ENCODE measurements at places on chromosomes 13 and 19.

GRCh38 chr13:60211548-60211947 lies 47.8 kb upstream of the DIAPH3 start:
- DNase-seq, result no peak
- no peaks in the 10 kb centered on the region for H3K36me3 ChIP-seq
- no peak overlapping the region for H3K27ac ChIP-seq

- H3K27me3 ChIP-seq, result no peaks in the 10 kb centered on the region
- H3K4me1 ChIP-seq, result no peaks in the 10 kb centered on the region
- H3K27ac ChIP-seq, result no peak overlapping the region
- H3K36me3 ChIP-seq, result no peaks in the 10 kb centered on the region
- no peak overlapping the region for H3K4me3 ChIP-seq
Measured at GRCh38 chr13:50955241-50955640, 45.6 kb downstream of the RNASEH2B start.

DNA sequence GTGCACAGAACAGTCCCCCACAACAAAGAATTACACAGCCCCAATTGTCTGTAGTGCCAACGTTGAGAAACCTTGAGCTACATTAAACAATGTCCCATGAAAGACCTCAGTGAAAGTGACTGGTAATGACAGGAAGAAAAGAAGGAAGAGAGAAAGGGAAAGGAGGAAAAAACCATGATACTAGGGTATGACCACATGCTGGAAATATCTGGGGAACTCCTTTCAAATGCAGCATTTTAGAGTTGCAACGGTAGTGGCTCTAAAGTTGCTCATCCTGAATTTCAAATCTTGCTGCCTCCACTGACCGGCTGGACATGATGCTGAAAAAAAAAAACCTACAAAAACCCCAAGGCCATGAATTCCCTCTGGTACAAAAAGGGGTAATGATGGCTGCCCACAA lies 26.5 kb downstream of the FPR3 start:
- no peaks in the 10 kb centered on the region for H3K27me3 ChIP-seq
- no peaks in the 10 kb centered on the region for H3K36me3 ChIP-seq
- H3K4me3 ChIP-seq, result no peak overlapping the region
- H3K4me1 ChIP-seq, result no peaks in the 10 kb centered on the region
- DNase-seq, result no peak
- no peak overlapping the region for H3K27ac ChIP-seq

DNA sequence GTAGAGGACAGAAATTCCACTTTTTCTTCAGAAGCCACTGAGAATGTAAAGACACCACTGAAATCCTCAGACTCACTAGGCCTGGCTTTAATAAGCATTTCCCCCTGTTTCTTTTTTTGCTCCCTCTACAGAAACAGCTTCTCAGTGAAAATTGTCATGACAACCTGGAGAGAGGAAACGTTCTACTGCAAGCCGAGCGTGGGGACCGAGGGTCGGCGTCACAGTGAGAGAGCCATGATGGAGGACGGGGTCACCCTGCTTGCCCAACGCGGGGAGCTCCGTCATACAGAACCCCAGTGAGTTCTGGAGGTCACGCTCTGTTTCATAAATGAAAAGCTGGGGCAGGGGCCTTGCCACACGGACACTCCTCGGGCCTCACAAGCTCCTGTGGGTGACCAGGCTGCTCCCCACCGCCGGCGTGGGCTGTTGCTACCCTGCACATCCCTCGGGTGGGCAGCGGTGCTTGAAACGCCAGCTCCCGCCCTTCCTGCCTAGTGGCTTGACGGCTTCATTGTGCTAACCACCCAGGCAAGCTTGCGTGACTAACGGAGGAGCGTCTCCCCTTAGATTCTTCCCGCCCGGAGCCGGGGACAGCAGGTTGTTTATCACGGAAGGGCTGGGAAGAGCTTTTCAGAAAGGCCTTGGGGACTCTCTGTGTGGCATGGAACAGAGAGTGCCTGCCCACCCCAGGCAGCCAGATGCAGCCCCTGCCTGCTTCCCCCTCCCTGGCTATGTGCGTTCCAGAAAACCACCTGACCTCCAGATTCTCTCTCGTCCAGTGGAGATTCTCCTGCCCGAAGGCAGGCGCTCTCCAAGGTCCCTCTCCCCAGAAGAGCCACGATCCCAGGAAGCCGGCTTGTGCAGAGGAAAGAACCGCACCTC lies 153.6 kb downstream of the KATNAL1 start:
- H3K36me3 ChIP-seq, result no peaks in the 10 kb centered on the region
- H3K27me3 ChIP-seq, result peaks cover 16% of the 10 kb centered on the region
- H3K27ac ChIP-seq, result no peak overlapping the region
- no peak for DNase-seq

- no peak for DNase-seq
- no peaks in the 10 kb centered on the region for H3K36me3 ChIP-seq
- H3K27ac ChIP-seq, result no peak overlapping the region
- H3K27me3 ChIP-seq, result no peaks in the 10 kb centered on the region
- no peak overlapping the region for H3K4me3 ChIP-seq
- peaks cover 4% of the 10 kb centered on the region for H3K4me1 ChIP-seq
Measured at GRCh38 chr13:23919006-23919405, 21.7 kb upstream of the C1QTNF9B start.

DNA sequence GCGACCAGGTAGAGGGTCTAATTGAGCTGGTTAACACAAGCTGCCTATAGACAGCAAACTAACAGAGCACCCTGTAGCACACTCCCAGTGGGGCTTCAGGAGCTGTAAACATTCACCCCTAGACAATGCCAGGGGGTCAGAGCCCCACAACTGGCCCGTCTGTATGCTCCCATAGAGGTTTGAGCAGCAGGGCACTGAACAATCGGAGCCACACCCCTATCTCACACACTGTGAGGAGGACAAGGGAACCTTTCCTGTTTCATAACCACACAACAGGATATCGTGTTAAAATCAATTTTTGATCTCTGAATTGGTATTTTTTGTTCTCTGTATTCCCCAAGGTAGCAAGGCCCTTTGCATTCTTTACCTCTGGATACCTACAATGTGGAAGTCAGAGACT lies 266.1 kb downstream of the SPRY2 start:
- DNase-seq, result no peak
- no peaks in the 10 kb centered on the region for H3K36me3 ChIP-seq
- no peaks in the 10 kb centered on the region for H3K4me1 ChIP-seq
- H3K4me3 ChIP-seq, result no peak overlapping the region

DNA sequence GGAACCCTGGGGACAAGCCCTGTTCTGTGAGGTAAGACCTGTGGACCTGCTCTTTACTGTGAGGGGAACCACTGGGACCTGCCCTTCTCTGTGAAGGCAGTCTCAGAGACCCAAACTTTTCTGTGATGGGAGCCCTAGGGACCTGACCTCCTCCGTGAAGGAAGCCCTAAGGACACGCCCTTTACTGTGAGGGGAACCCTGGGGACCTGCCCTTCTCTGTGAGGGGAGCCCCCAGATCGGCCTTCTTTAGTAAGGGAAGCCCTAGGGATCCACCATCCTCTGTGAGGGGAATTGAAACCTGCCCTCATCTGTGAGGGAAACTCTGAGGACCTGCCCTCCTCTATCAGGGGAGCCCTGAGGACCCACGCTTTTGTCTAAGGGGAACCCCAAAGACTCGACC lies 343.5 kb downstream of the UQCRFS1 start:
- H3K27ac ChIP-seq, result no peak overlapping the region
- H3K4me1 ChIP-seq, result no peaks in the 10 kb centered on the region
- no peaks in the 10 kb centered on the region for H3K36me3 ChIP-seq
- DNase-seq, result no peak
- H3K27me3 ChIP-seq, result no peaks in the 10 kb centered on the region

GRCh38 chr13:76271728-76272232 lies 614.4 kb downstream of the KCTD12 start:
- no peaks in the 10 kb centered on the region for H3K36me3 ChIP-seq
- no peak for DNase-seq
- no peak overlapping the region for H3K4me3 ChIP-seq
- no peaks in the 10 kb centered on the region for H3K27me3 ChIP-seq
- no peak overlapping the region for H3K27ac ChIP-seq
- no peaks in the 10 kb centered on the region for H3K4me1 ChIP-seq

All from astrocyte (in vitro differentiated cells and primary cell).